Activated CD4-positive, alpha-beta T cell treated with anti-CD3 and anti-CD28 coated beads, Interleukin-10, Interleukin-2, amounts not matched to agents 100 ng/mL and 50 ng/mL, durations not matched to agents 16 hours and 8 hours (primary cell): ENCODE measurements at places on chromosomes 1 and 21.

DNA sequence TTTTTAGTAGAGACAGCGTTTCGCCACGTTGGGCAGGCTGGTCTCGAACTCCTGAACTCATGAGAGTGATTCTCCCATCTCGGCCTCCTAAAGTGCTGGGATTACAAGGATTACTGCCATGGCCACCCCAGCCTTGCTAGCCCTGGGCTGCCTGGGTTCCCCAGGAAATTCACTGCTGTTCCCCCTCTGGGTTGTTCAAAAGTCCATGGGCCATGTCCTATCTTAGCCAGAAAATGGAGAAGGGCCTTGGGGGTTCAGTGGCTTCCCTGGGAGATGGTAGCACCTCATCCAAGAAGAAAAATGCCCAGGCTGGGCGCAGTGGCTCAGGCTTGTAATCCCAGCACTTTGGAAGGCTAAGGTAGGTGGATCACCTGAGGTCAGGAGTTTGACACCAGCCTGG is 20.9 kb downstream of the SLC26A9 start:
- no peak for DNase-seq

GRCh38 chr1:2971609-2972008 is 49.7 kb upstream of the ACTRT2 start:
- DNase-seq: no peak

- no peak for DNase-seq
Measured at GRCh38 chr1:115666702-115667101, 24.9 kb downstream of the VANGL1 start.

GRCh38 chr1:68916221-68916902 is 419.5 kb upstream of the DEPDC1 start:
- no peak for DNase-seq

- DNase-seq: no peak
Measured at GRCh38 chr1:58901008-58901407, 117.2 kb upstream of the JUN start.

DNA sequence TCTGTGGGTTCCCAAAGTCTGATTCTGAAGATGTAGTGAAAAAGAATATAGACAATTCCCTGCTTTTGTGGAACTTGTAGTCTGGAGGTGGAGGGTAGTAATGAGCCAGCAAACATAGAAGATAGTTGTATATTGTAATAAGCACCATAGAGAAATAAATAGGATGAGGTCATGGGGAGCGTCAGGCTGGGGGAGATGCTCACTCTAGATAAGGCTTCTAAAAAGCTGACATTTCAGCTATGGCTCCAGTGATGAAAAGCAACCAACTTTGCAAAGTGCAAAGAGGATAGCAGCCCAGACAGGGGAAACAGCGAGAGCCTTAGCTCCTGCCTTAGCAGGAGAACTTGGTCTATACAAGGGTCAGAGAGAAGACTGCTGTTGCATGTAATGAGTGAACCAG is 98.0 kb upstream of the RALGPS2 start:
- no peak for DNase-seq

- DNase-seq: no peak
Measured at GRCh38 chr1:228018961-228019721, 12.3 kb downstream of the WNT3A start.

- DNase-seq: no peak
Measured at GRCh38 chr1:77412069-77412819, 130.4 kb downstream of the AK5 start.

- DNase-seq: no peak
Measured at GRCh38 chr1:248804771-248805681, 20.7 kb downstream of the SH3BP5L start.

- DNase-seq: no peak
Measured at GRCh38 chr1:97500760-97501159, 420.1 kb downstream of the DPYD start.

DNA sequence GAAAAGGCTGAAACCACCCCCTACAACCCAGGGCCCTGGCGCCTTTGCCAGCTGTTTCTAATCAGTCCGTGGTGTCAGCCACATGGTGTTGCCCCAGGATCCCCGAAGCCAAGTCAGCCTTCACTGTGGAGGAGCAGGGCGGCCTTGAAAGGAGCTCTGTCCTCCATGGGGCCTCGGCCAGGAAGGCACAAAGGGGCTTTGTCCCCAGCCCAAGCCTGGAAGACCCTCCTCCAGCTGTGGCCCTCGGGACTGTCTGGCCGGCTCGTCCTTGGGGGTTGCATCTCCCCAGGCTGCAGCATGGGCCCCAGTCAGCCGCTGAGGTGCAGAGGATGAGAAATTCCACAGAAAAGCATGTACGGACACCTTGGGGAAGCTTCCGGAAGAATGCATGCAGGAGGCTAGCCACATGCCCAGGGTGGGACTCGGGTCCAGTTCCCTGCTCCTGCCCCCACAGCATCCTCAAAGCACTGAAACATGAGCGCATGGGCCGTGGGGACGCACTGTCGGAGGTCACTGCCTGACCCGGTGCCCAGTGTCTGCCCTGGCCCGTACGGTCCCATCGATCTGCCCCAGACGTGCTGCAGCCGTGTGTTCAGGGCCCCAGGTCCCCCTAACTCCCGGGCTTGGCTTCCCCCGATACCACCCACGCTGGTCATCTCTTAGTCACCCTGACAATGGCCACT is 38.6 kb upstream of the POFUT2 start:
- DNase-seq: no peak

DNA sequence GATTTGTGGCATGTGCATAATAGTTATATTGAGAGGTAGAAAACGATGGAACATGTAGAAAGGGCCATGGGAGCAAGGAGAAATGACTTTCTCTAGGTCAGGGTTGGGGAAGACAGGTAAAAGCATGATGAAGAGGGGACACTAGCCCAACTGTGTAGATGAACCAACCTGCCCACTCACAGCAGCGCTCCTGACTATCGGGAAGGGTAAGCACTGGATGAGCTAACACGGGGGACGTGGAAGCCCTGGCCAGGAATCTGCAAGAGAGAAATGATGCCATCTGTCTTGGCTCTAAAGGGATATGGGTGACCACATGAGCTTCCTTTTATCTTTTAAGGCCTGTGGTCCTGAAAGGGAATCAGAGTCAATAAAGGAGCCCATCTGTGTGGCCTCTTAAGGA is 36.2 kb upstream of the TMEM125 start:
- no peak for DNase-seq

- peak; percentile 55 for DNase-seq
Measured at GRCh38 chr1:99481391-99481996, 164.4 kb upstream of the PALMD start.

DNA sequence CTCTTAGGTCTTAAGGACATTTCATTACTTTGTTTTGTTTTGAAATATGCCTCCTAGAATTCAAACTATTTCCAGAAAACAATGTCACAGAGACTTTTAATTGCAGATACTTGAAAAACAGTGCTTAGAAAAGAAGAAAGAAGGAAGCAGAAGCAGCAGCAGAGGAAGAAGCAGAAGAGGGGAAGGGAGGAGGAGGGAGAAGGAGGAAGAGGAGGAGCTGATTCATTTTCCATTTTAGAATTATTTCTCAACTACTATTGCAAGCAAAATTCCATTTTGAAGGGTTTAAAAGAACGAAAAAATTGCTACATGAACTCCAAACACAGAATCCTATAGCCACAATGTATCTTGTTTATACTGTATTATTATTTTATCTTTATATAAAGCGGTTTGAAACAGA is 13.9 kb downstream of the RC3H1 start:
- no peak for DNase-seq

GRCh38 chr1:25848531-25848930 is 10.7 kb downstream of the AUNIP start:
- DNase-seq: no peak

- DNase-seq: no peak
Measured at GRCh38 chr21:46005081-46005480, 23.5 kb downstream of the COL6A1 start.

DNA sequence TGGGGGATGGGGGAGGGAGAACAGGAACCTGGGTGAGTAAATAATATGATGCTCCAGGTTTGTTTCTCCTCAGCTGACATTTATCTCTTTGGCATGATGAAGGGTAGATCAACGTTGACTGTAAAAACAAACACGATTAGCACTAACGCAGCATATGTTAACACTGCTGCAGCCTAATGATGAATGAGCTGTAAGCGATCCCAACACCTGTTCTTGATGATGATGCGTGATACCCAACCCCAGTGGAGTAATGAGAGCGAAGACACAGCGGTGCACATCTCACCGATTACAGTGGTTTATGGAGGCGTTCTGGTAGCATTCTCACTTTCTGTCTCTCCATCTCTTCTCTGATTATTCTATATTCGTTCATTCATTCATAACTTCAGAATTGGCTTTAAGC is 640.4 kb downstream of the USP25 start:
- DNase-seq: no peak

DNA sequence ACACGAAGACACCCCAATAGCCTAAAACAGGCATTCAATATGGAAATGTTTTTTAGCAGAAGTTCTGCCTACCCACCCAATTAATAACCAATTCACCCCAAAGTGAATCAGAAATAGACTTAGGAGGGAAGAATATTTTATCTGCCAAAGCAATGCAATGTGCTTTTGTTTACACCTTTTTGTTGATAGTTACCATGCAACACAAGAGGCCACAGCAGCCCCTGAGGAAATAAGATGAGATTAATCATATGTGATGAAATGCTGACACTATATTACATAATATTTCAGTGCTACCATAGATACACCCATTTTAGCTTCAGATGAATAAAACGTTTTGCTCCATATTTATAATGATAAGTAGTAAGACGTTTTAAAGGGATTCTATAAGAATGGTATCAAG is 60.9 kb upstream of the RGS2 start:
- no peak for DNase-seq

DNA sequence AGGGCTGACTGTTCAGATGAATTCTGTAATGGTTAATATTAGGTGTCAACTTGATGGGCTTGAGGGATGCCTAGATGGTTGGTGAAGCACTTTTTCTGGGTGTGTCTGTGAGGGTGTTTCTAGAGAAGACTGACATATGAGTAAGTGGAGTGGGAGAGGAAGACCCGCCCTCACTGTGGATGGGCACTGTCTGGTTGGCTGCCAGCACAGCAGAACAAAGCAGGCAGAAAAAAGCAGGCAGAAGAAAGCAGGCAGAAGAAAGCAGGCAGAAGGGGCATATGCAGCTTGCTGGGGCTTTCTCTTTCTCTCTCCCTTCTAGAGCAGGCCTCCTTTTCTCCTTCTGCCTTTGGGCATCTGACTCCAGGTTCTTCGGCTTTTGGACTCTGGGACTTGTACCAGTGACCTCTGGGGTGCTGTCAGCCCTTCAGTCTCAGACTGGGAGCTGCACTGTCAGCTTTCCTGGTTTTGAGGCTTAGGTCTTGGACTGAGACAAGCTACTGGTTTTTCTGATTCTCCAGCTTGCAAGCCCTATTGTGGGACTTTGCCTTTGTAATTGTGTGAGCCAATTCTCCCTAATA is 42.9 kb upstream of the CD2 start:
- peak; percentile 20 for DNase-seq

DNA sequence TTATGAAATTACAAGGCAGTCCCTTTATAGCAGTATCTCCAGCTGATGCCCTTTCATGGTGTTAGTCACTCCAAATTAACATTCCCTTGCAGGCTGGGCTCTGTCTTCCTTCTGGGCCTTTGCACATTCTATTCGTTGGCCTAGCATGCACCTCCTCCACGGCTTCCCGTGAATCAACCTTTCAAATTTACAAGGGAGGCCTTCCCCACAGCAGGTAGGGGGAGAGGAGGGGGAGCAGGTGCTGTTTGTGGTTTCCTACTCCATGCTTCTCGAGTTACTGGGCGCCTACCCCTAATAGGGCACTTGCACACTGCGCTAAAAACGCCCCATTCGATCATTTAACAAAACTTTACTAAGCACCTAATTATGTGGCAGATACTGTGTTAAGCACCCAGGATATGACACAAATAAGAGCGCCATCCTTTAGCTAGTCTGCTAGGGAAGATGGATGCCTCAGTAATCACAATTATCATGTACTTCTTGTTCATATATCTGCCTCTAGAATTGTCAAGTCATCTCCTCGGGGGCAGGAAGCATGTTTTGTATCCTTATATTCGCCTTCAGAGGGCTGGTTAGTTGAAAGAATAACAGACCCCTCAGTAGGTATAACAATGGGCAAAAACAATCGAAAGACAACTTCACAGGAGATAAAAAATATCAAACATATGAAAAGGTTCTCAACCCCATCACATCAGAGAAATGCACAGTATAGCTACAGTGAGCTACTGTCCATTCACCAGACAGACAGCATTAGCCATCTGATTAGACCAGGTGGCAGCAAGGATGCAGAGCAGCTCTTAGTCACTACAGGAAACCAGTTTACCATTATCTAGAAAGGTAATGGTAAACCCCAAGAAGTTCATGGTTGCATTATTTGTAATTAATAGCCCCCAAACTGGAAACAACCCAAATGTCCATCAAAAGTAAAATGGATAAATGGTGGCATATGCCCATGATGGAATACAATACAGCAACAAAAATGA is 1.7 kb upstream of the ADAR start:
- DNase-seq: peak; percentile 55

DNA sequence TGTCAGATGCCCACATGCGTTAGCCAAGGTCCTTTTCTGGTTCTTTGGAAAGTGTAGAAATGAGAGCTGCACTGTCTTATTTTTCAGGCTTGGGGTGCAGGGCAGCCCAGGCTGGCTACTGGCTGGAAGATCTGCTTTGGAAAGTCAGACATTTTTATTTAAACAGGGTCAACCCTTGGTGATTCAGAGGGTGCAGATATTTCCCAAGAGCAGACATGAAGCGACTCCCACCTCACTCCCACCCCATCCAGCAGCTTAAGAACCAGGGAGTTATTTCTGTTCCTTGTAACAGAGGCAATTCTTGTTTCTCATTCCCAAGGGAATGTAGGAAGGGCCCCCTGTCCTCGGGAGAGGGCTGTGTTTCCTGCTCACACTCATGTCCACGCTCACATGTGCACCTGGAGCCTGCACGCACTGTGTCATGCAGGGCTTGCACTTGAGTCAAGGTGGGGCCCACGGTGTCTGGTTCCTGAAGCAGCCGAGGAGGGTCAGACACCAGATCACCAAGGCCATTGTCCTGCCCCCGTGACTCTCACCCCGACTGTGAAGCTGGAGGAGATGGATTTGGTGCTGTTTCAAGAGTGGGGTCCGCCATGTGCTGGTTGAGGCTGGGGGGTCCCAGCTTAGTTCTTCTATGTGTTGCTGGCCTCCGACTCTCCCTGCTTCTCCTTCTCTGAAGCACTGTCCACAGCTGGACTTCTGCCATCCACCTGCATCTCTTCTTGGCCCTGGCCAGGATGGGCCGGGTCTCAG is 992 bp downstream of the S100A7A start:
- no peak for DNase-seq

DNA sequence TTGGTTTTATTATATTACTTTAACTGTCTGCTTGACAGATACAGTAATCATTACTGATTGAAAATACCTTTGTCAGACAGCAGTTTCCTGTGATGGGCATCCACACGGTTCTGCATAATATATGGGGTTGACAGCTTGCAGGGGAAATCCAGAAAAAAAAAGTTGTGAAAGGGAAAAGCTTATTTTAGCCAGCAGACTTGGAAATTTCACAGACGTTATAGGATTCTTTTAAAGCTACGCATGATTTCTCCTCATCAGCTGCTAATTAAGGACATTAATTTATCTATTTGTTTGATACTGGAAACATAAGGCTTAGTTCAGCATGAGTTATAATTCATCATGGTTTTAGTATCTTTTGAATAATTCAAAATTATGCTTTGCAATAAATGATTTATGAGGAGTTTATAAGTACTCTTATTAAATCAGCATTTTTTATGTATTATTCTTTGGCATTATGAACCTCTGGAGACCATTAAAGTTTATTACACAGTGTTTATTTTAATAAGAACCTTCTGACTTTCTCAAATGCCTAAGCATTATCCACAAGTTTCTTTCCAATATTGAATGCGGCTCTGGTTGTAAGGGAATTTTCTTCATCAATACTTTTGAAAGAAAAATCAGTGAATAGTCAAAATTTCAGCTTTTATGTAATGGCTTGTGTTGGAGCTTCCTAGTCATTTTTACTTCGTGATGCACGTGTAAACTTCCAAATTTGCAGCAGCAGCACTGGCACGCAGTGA is 235.3 kb upstream of the KCNK2 start:
- no peak for DNase-seq
